ENCODE measurements at places on chromosomes 3 and 15. TPM values are rescaled to one million over a fixed set of nuclear protein-coding genes. Genes with fewer than 3 reads are reported as not detected.

The STARD5 gene
- 5.3 TPM for total RNA-seq

The STRC gene
- total RNA-seq, result 0.73 TPM

The LIPH gene
- not detected for total RNA-seq

The PCSK6 gene
- 1.8 TPM for total RNA-seq

The GABRR3 gene
- total RNA-seq, result not detected

Measured in subcutaneous preadipocyte (primary cell).